Neural crest cell (in vitro differentiated cells): ENCODE measurements at places on chromosomes 7 and 10.

GRCh38 chr10:67110286-67110685 is 184.4 kb downstream of the LRRTM3 start:
- H3K4me1 ChIP-seq, result no peaks in the 10 kb centered on the region
- no peaks in the 10 kb centered on the region for H3K36me3 ChIP-seq
- H3K4me3 ChIP-seq, result no peak overlapping the region
- no peak for DNase-seq

DNA sequence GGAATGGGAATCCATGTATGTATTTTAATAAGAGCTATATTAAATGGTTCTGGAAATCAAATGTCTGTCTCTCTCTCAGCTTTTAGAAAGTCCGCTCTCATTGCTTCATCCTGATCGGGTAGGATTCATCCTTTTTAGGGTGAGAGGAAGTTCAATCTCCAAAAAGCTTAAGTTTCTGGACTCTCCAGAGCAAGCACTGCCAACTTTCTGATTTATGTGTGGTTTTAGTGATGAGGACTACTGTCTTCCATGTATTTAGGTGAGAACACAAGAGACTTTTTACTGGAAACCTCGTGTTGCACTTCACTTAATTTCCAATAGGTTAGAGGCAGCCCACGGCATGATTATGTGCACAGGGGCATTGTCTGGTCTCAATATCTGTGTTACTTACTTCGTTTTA is 267.9 kb downstream of the SUGCT start:
- no peak overlapping the region for H3K27ac ChIP-seq
- no peak for DNase-seq
- H3K27me3 ChIP-seq, result no peaks in the 10 kb centered on the region
- H3K36me3 ChIP-seq, result no peaks in the 10 kb centered on the region

DNA sequence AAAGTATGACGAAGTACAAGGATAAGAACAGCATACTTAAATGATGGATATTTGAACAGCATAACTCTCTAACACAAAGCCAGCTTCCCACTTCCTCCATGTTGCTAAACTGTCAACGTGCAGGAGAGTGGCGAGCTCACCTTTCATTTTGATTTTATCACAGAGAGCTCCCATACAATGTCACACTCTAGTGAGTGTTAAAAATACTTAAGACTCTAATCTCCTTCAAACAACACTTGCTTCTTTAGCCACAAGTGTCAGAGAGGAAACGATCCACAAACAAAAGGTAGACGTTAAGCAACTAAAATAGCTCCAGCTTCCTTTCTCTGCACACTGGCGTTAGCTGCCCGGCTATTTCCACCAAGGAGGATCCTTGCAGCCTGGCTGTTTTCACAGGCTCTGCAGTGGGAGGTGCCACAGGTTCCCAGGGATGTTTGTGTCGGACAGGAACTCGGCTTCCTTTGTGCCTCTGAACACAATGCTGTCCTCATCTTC is 194.6 kb downstream of the COBL start:
- no peaks in the 10 kb centered on the region for H3K36me3 ChIP-seq
- H3K27me3 ChIP-seq, result no peaks in the 10 kb centered on the region
- peak overlapping the region; percentile 50 for H3K27ac ChIP-seq
- H3K4me1 ChIP-seq, result peaks cover 10% of the 10 kb centered on the region
- peak; percentile 4 for DNase-seq

GRCh38 chr7:102432442-102433218 is 745 bp upstream of the ORAI2 start:
- no peak overlapping the region for H3K27ac ChIP-seq
- no peak for DNase-seq

DNA sequence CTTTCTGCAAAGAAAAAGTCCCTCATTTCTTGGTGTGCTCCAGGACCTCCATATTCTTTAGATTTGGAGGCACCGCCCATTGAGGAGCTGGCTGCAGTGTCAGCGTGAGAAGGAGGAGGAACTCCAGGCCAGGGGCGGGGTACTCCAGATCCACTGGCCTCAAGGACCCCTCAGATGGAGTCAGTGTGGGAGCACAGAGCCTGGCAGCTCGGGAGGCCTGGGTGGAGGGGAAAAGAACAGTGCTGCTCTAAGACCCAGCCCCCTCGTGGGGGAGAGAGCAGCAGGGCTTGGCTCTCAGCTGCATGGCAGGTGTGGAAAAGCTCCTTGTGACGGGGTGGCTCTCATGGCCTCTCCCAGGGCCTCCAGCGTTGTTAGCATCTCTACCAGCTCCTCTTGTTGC is 70.5 kb downstream of the ITGB1 start:
- H3K4me1 ChIP-seq, result no peaks in the 10 kb centered on the region
- no peaks in the 10 kb centered on the region for H3K36me3 ChIP-seq
- H3K27ac ChIP-seq, result no peak overlapping the region
- H3K4me3 ChIP-seq, result no peak overlapping the region

GRCh38 chr7:112723416-112723815 is 66.8 kb downstream of the TMEM168 start:
- no peak for DNase-seq
- no peak overlapping the region for H3K27ac ChIP-seq
- no peaks in the 10 kb centered on the region for H3K27me3 ChIP-seq

- DNase-seq, result no peak
- H3K36me3 ChIP-seq, result no peaks in the 10 kb centered on the region
- H3K4me1 ChIP-seq, result peaks cover 16% of the 10 kb centered on the region
- H3K27me3 ChIP-seq, result no peaks in the 10 kb centered on the region
Measured at GRCh38 chr7:139702811-139703486, 74.8 kb downstream of the HIPK2 start.

DNA sequence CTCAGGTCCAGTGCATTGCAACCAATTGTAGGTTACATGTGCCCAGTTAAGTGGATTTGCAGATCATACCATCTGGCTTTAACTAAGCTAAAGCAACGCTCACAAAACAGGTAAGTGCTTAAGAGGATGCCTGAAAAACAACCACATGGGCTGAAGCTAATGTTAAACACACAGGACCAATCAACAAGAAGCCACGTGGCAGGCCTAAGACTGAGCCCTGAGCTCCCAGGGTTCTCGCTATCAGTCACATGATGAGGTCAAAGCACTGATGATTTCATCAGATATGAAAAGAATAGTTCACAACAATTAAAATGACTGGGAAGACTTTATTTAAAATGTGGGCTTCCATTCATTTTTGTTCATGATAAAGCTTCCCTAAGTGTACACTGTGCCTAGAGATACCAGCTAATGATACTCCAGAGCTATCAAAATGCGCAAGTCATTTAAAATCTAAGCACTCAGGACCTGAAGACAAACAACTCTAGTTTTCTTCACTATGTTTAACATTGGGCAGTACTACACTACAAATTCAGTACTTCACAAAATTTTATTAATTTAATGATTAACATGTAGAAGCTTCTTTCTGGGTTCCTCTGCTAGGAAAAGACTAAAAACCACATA is 90.6 kb downstream of the PIP4K2A start:
- no peaks in the 10 kb centered on the region for H3K27me3 ChIP-seq
- peak overlapping the region; percentile 13 for H3K4me3 ChIP-seq
- no peak for DNase-seq
- no peaks in the 10 kb centered on the region for H3K36me3 ChIP-seq

- H3K4me1 ChIP-seq, result peaks cover 7% of the 10 kb centered on the region
- no peak for DNase-seq
- H3K27me3 ChIP-seq, result peaks cover 99% of the 10 kb centered on the region
- peak overlapping the region; percentile 50 for H3K4me3 ChIP-seq
- no peaks in the 10 kb centered on the region for H3K36me3 ChIP-seq
- no peak overlapping the region for H3K27ac ChIP-seq
Measured at GRCh38 chr10:8035641-8036470, 18.6 kb upstream of the GATA3 start.

- H3K4me1 ChIP-seq, result no peaks in the 10 kb centered on the region
- no peaks in the 10 kb centered on the region for H3K36me3 ChIP-seq
- no peak overlapping the region for H3K27ac ChIP-seq
- no peak for DNase-seq
- no peak overlapping the region for H3K4me3 ChIP-seq
- peaks cover 9% of the 10 kb centered on the region for H3K27me3 ChIP-seq
Measured at GRCh38 chr7:128374041-128374440, 12.6 kb upstream of the PRRT4 start.

DNA sequence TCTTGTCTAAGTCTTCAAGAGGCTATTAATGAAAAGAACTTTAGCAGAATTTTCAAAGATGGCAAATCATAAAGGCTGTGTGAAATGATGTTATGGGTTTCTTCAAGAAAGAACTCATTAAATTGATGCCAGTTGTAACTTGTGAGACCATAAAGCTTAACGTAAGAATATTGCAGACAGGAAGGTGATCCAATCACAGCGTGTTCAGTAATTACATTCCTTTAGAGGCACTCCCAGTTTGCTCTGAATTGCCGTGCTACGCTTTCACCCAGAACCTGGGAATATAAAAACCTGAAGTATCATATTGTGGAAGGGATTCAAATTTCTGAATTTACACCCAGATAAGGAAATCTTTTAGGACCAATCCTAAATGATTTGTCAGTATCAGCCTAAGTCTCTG is 64.1 kb upstream of the ITGB1 start:
- H3K36me3 ChIP-seq, result no peaks in the 10 kb centered on the region
- no peak for DNase-seq
- H3K27me3 ChIP-seq, result no peaks in the 10 kb centered on the region
- H3K4me3 ChIP-seq, result no peak overlapping the region
- peaks cover 19% of the 10 kb centered on the region for H3K4me1 ChIP-seq

DNA sequence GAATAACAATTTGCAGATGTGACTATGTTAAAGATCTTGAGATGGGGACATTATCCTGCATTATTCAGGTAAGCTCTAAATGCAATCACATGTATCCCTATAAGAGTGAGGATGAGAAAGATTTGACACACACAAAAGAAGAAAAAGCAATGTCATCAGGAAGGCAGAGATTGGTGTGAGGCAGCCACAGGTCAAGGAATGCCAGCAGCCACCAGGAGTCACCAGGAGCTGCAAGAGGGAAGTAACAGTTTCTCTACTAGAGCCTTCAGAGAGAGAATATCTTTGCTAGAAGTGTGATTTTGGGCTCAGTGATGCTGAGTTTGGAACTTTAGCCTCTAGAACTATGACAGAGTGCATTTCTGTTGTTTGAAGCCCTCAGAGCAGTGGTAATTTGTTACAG is 700.3 kb upstream of the SEMA3D start:
- no peaks in the 10 kb centered on the region for H3K36me3 ChIP-seq
- no peak overlapping the region for H3K4me3 ChIP-seq
- no peaks in the 10 kb centered on the region for H3K4me1 ChIP-seq
- no peak overlapping the region for H3K27ac ChIP-seq
- H3K27me3 ChIP-seq, result no peaks in the 10 kb centered on the region

DNA sequence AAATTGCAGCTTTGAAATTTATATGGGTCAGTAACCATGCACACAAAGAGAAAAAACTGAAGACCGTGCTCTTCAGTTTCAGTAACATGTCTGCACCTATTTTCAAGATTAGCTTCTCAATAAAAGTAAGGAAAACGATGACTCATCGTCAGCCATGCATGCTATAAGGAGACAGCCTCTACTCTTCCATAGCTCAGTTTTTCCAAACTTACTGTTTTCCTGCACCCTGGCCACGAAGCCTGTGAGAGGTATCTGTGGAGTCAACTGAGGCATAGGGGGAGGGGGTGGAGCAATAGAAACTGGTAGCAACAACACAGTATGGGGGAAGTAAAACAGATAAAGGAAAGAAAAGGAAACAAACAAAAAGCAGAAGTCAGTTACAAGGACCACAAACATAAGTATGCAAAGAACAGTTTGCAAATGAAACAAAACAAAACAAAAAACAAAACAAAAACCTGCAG is 58.0 kb downstream of the PDSS1 start:
- peaks cover 3% of the 10 kb centered on the region for H3K36me3 ChIP-seq
- H3K27ac ChIP-seq, result peak overlapping the region; percentile 88
- H3K4me3 ChIP-seq, result no peak overlapping the region
- H3K27me3 ChIP-seq, result no peaks in the 10 kb centered on the region
- H3K4me1 ChIP-seq, result peaks cover 10% of the 10 kb centered on the region
- DNase-seq, result no peak

- H3K27ac ChIP-seq, result no peak overlapping the region
- peaks cover 9% of the 10 kb centered on the region for H3K36me3 ChIP-seq
- H3K4me3 ChIP-seq, result no peak overlapping the region
- H3K4me1 ChIP-seq, result no peaks in the 10 kb centered on the region
- no peak for DNase-seq
- no peaks in the 10 kb centered on the region for H3K27me3 ChIP-seq
Measured at GRCh38 chr7:25611196-25611595, 382.9 kb upstream of the NPVF start.

DNA sequence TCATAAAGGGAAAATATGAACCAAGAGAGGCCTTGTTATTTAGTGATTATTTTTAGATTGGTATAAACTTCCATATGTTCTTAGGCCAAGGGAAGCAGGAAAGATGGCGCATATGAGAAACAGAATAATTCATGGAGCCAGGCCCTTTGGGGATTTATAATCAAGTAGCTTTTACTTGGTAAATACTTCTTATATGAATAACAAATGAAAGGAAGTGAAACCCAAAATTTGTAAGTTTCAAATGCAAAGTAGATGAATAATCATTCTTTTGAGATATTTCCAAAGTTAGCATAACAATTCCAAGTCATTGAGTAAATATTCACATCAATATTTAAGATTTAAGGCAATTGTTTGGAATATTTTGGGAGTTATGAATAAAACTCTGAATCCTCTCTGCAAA is 13.9 kb upstream of the OPTN start:
- no peak overlapping the region for H3K27ac ChIP-seq
- H3K27me3 ChIP-seq, result no peaks in the 10 kb centered on the region
- no peaks in the 10 kb centered on the region for H3K36me3 ChIP-seq

- DNase-seq, result no peak
- no peaks in the 10 kb centered on the region for H3K4me1 ChIP-seq
- H3K27me3 ChIP-seq, result no peaks in the 10 kb centered on the region
- H3K27ac ChIP-seq, result no peak overlapping the region
Measured at GRCh38 chr10:3148994-3149393, 23.6 kb downstream of the PITRM1 start.

GRCh38 chr10:30553018-30553625 is 76.4 kb downstream of the LYZL2 start:
- H3K36me3 ChIP-seq, result no peaks in the 10 kb centered on the region
- no peak overlapping the region for H3K4me3 ChIP-seq
- no peaks in the 10 kb centered on the region for H3K27me3 ChIP-seq
- DNase-seq, result no peak

DNA sequence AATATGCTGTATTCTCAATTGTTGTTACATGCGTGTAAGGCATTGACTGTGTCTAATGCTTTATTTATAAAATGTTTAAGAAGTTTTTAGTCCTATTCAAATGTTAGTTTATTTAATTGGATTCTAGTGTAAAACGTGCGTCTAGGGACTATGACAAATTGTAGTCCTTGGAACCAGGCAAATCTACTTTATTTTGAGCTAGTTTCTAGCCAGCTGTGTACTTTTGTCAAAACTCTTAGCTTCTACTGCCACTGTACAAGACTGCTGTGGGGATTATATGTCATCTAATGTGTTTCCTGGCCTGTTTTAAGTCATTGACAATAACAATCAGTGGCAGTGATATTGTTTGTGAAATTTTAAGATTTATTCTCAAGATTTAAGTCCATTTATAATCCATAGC is 220.5 kb upstream of the SEMA3D start:
- DNase-seq, result no peak
- H3K27ac ChIP-seq, result no peak overlapping the region
- H3K4me3 ChIP-seq, result no peak overlapping the region
- no peaks in the 10 kb centered on the region for H3K27me3 ChIP-seq
- no peaks in the 10 kb centered on the region for H3K4me1 ChIP-seq
- no peaks in the 10 kb centered on the region for H3K36me3 ChIP-seq
